Astrocyte (in vitro differentiated cells and primary cell): ENCODE measurements at places on chromosomes 11 and 22. TPM values are rescaled to one million over a fixed set of nuclear protein-coding genes. Genes with fewer than 3 reads are reported as not detected.

DNA sequence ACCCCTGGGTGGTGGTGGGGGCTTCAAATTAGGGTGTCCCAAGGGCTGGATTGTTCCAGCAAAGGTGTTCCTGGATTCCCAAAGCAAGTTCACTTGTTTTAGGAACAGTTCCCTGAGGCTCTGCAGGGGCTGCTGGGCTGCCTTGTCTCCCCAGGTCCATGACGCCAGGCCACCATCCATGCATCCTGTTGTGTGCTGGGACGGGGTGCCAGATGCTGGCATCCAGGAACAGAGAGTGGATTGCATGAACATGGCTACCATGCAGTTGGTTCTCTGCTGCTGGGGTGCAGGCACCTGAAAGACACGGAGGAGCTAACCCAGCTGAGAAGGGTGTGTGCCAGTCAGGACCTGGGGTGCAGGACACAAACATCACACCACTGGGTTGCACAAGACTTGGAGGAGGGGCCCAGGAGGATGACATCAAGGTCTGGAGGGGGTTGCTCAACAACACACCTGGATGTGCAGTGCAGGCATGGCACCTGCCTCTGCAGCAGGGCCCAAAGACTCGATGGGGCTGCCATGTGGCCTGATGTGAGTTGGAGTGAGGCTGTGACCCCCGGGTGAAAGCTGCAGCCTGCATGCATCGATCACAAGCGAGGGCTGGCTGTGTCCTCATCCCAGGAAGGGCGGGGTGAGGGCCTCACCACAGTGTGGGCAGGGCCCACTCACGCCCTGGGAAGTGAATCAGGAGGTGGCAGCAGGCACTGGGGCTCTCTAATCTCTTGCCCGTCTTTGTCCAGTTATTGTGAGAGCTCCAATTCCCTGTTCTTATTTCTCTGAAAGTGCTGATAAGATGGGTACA is 74.0 kb upstream of the CLDN5 start:
- no peaks in the 10 kb centered on the region for H3K4me1 ChIP-seq
- DNase-seq = no peak
- no peak overlapping the region for H3K27ac ChIP-seq
- H3K36me3 ChIP-seq = no peaks in the 10 kb centered on the region
- no peak overlapping the region for H3K4me3 ChIP-seq

GRCh38 chr11:118606844-118607228 is 579 bp upstream of the PHLDB1 start:
- peaks cover 13% of the 10 kb centered on the region for H3K36me3 ChIP-seq
- no peaks in the 10 kb centered on the region for H3K27me3 ChIP-seq
- H3K4me1 ChIP-seq = peaks cover 54% of the 10 kb centered on the region
- H3K4me3 ChIP-seq = no peak overlapping the region
- no peak for DNase-seq

GRCh38 chr22:38869663-38870062 is 2.4 kb downstream of the CBX6 start:
- H3K27ac ChIP-seq = no peak overlapping the region
- H3K4me1 ChIP-seq = peaks cover 16% of the 10 kb centered on the region
- no peak for DNase-seq

- H3K27me3 ChIP-seq = no peaks in the 10 kb centered on the region
- H3K4me1 ChIP-seq = no peaks in the 10 kb centered on the region
- no peaks in the 10 kb centered on the region for H3K36me3 ChIP-seq
- H3K27ac ChIP-seq = no peak overlapping the region
Observed at GRCh38 chr11:80838153-80838552, 1397.3 kb upstream of the TENM4 start.

DNA sequence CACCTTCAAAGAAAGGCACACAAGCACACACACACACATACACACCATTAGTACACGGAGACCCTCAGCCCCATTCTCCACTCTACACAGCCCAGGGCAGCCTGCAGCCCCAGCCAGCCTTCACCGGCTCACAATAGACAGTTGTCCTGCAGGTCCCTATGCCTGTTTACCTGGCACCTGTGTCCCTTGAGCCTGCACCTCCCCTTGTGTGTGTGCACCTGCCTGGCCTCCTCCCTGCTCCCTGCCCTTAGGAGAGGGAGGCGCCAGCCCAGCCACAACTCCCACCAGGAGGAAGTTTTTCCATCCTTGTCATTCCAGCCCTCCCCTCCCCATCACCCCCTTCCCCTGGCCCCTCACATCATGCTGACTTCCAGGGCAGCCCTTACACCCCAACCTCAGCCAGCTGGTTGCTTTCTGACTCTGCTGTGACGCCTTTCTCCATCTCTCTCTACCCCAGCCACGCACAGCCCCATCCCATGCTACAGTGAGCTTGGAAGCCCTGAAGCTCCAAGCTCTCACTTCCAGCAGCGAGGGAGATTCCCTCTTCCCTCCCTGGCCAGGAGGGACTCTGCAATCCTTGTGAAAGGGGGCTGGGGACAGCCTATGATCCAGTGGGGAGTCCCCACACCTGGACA is 4.4 kb downstream of the AHNAK start:
- H3K4me3 ChIP-seq = peak overlapping the region; percentile 95
- peak overlapping the region; percentile 33 for H3K27ac ChIP-seq
- H3K36me3 ChIP-seq = no peaks in the 10 kb centered on the region
- no peak for DNase-seq
- no peaks in the 10 kb centered on the region for H3K27me3 ChIP-seq

DNA sequence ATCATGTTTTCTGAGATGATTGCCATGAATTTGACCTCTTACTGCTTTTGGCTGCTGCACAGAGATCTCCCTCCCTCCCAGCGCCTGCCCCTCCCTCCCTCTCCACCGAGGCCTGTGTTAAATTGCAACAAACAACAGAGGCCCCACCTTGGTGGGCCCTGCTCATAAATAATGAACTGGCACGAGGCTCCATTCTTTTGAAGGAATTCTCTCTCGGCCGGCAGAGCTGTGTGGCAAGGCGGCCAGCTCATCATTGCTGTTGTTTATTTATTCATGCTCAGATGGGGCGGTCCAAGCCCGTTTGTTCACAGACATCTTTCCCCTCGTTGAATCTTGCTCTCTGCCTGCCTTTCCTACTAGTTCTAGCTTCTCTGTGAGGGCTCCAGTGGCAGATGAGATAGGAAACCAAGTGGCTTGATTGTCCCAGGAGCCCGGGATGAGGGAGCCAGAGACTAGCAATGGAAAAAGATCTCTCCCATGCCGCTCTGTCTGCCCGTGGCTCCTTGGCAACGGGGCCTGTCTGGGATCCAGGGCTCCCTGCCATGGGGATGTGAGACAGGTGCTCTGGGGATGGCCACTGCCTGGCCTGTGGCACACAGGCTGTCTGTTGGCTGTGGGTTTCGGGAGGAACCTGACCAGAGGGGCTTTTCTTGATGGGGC is 192.6 kb downstream of the DSCAML1 start:
- no peaks in the 10 kb centered on the region for H3K36me3 ChIP-seq
- H3K4me1 ChIP-seq = no peaks in the 10 kb centered on the region
- H3K4me3 ChIP-seq = no peak overlapping the region
- H3K27ac ChIP-seq = no peak overlapping the region
- DNase-seq = no peak

- no peak overlapping the region for H3K4me3 ChIP-seq
- H3K27ac ChIP-seq = no peak overlapping the region
- no peak for DNase-seq
- H3K27me3 ChIP-seq = no peaks in the 10 kb centered on the region
- H3K4me1 ChIP-seq = no peaks in the 10 kb centered on the region
Observed at GRCh38 chr11:58446294-58446693, 4.3 kb upstream of the OR5B12 start.

DNA sequence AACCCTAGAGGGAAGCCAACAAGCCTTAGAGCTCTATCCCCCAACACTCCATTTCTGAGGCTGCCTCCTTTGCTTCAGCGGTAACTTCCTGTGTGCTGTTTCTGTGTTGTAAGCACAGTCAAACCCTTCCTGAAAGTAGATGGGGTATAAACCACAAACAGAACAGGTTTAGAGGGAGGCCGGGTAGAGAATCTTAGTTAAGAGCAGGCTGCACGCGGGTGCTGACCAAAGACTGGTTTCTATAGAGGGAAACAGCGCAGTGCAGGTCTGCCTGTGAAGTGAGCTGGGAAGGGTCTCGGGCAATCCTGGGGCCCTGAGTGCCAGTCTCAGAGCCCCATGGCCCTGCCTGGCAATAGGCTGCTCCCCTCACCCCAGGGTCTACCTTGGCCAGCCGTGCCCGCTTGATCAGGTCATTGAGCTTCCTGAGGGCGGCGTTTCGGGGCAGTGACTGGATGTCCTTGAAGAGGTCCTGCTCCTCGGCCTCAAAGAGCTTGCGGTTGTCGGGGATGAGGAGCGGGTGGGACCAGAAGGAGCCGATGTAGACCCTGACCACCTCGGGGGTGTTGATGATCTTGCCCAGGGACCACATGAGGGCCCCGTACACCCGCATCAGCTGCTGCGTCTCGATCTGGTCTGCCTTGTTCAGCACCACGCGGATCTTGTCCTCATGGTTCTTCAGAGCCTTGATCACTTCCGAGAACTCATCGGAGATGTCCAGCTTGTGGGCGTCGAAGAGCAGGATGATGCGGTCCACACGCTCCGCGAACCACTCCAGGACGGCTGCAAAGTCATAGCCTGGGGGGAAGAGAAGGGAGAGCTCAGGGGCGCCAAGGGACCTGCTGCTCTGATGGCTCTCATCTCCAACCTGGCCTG is 15.3 kb upstream of the CDC42BPG start:
- H3K4me3 ChIP-seq = no peak overlapping the region
- H3K27ac ChIP-seq = no peak overlapping the region
- DNase-seq = no peak
- peaks cover 9% of the 10 kb centered on the region for H3K36me3 ChIP-seq
- H3K27me3 ChIP-seq = no peaks in the 10 kb centered on the region

GRCh38 chr11:10503777-10504480 is 37.1 kb downstream of the RNF141 start:
- H3K27me3 ChIP-seq = no peaks in the 10 kb centered on the region
- peaks cover 5% of the 10 kb centered on the region for H3K4me1 ChIP-seq
- H3K27ac ChIP-seq = no peak overlapping the region
- H3K36me3 ChIP-seq = no peaks in the 10 kb centered on the region

DNA sequence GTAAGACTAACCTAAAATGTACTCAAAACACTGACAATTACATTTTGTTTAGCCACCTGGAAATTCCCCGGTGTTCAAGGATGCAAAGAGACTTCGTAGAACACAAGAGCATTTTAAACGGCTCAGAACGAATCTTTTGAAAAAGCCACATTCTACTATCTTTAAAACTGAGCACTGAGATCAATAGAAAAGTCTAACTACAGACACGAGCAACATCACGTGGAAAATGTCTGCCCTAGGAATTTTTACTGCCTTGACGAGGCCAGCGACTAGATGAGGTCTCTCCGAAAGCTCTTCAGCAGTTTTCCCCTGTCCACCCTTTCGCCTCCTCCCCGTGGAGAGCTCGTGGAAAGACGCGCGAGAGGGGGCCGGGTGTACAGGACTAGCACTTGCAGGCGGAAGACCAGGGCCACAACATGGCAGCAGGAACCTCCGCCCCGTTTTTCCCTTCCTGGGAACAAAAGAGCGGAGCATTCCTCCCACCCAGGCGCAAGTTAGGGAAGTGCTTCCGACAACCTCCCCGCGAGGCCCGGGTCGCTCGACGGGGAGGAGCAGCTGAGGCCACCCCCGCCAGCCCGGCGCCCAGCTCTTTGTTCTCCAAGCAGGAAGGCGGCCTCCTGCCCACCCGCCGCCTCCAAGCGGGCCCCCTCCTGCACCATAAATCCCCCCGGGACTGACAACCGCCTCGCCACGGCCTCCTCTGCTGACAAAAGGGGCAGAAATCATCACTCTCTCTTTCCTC is 1.1 kb downstream of the EIF4G2 start:
- H3K4me1 ChIP-seq = peaks cover 24% of the 10 kb centered on the region
- H3K27me3 ChIP-seq = no peaks in the 10 kb centered on the region
- H3K27ac ChIP-seq = peak overlapping the region; percentile 96

DNA sequence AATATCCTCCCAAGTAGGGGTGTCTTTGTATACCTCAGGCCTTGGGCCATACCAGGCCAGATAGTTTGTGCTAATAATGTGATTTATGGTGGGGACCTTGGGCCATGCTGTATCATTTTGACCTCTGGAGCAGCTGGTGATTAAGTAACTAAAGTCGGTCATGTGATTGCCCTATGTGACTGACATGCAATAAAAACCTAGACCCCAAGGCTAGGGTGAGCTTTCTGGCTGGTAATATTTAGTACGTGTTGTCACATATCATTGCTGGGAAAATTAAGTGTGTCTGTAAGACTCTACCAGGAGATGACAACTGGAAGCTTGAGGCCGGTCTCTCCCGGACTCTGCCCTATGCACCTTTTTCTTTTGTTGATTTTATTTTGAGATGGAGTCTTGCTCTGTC is 12.6 kb upstream of the TFIP11 start:
- DNase-seq = no peak
- H3K36me3 ChIP-seq = peaks cover 15% of the 10 kb centered on the region
- no peaks in the 10 kb centered on the region for H3K4me1 ChIP-seq
- H3K27ac ChIP-seq = no peak overlapping the region
- no peaks in the 10 kb centered on the region for H3K27me3 ChIP-seq
- no peak overlapping the region for H3K4me3 ChIP-seq

- no peak overlapping the region for H3K27ac ChIP-seq
- DNase-seq = peak; percentile 18
Observed at GRCh38 chr11:125874556-125875124, 12.8 kb upstream of the HYLS1 start.

Gene PSMC3
- 124 and 130 TPM in 2 replicates for total RNA-seq

Gene SLC5A1
- total RNA-seq = not detected in 2 replicates
